ENCODE measurements at places on chromosomes 6 and 20.

DNA sequence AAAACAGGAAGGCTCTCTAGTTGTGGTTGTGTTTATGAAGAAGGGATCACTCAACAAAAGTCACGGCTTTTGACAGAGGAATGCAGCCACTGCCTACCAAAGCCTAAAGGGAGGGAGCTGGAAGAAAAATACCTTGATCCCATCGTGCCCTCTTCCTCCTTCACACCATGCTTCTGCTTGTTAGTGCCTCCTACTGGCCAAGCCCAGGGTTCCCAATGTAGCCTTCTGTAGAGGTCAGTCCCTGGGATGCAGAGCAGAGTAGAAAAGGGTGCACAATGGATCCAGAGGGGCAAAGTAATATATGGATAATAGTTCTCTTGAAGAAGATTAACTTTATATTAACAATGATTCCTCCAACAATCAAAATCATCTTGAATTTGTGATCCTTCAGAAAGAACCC is 293.5 kb upstream of the FERMT1 start:
- no peak for DNase-seq

DNA sequence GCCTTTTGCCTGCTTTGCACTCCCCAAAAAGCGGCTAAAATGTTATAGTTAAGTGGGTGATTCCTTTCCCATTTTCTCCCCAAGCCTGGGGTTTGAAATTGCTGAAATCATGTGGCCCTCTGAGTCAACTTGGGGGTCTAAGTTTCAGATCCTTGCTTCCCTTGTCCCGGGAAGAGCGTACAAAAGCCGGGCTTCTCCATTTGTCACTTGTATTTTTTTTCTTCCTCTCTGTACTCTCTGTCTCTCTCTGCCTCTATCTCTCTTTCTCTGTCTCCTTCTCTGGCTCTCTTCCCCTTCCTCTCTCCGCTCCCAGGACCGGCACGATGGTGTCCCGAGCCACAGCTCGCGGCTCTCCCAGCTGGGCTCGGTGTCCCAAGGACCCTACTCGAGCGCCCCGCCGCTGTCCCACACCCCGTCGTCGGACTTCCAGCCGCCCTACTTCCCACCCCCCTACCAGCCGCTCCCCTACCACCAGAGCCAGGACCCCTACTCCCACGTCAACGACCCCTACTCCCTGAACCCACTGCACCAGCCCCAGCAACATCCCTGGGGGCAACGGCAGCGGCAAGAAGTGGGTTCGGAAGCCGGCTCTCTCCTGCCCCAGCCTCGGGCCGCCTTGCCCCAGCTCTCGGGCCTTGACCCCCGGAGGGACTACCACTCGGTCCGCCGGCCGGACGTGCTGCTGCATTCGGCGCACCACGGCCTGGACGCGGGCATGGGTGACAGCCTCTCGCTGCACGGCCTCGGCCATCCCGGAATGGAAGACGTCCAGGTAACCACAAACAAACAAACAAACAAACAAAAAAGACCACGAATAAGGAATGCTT is 4.6 kb downstream of the TFAP2B start:
- no peak for DNase-seq

GRCh38 chr6:79862711-79863110 is 84.6 kb downstream of the ELOVL4 start:
- DNase-seq = no peak

GRCh38 chr6:127857051-127857637 is 43.7 kb downstream of the THEMIS start:
- no peak for DNase-seq

Data from activated CD4-positive, alpha-beta T cell treated with anti-CD3 and anti-CD28 coated beads for 48 hours (primary cell).